Upper lobe of left lung (tissue), 6 donors: ENCODE measurements at places on chromosomes 2 and 18. TPM values are rescaled to one million over a fixed set of nuclear protein-coding genes. Genes with fewer than 3 reads are reported as not detected.

- H3K4me3 ChIP-seq: no peak overlapping the region
- no peaks in the 10 kb centered on the region for H3K27me3 ChIP-seq
- no peak for DNase-seq
- no peaks in the 10 kb centered on the region for H3K36me3 ChIP-seq
Observed at GRCh38 chr2:163436963-163437362, 298.8 kb downstream of the FIGN start.

- no peaks in the 10 kb centered on the region for H3K36me3 ChIP-seq
- no peaks in the 10 kb centered on the region for H3K27me3 ChIP-seq
- no peak for DNase-seq
- H3K4me3 ChIP-seq: no peak overlapping the region
Observed at GRCh38 chr2:109231996-109232705, 103.1 kb downstream of the SH3RF3 start.

DNA sequence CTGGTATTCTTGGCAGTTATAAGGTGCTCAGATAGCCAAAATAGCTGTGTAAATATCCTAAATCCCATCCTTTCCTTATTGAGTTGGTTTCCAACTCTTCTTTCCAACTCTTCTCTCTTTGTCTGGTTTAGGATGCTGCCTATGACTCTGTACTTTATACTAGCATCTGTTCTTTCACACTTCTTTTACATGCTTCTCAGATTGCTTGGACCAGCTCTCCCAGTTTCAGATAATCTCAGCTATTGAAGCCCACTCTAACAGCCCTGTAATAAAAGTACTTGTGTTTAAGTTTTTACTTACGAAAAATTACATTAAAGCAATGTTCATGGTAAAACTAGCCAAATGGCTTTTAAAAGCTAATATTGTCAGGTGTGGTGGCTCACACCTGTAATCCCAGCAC, 14.7 kb upstream of the LHCGR start:
- H3K27me3 ChIP-seq: no peaks in the 10 kb centered on the region
- no peaks in the 10 kb centered on the region for H3K4me1 ChIP-seq
- no peak overlapping the region for H3K4me3 ChIP-seq

GRCh38 chr18:47931718-47932103, 1.3 kb upstream of the SMAD2 start:
- no peaks in the 10 kb centered on the region for H3K27me3 ChIP-seq
- peak overlapping the region; percentile 94 for H3K4me3 ChIP-seq
- H3K36me3 ChIP-seq: no peaks in the 10 kb centered on the region
- H3K27ac ChIP-seq: peak overlapping the region; percentile 98
- H3K4me1 ChIP-seq: peaks cover 35% of the 10 kb centered on the region

LCT gene
- not detected for total RNA-seq

TRAPPC12 gene
- 68.1 TPM for total RNA-seq

IL37 gene
- total RNA-seq: not detected
